Vagina (tissue), 2 donors: ENCODE measurements at places on chromosomes 3 and 15. TPM values are rescaled to one million over a fixed set of nuclear protein-coding genes. Genes with fewer than 3 reads are reported as not detected.

GRCh38 chr3:16467393-16467792, 46.1 kb downstream of the RFTN1 start:
- no peak overlapping the region for H3K4me3 ChIP-seq
- no peak for DNase-seq

DNA sequence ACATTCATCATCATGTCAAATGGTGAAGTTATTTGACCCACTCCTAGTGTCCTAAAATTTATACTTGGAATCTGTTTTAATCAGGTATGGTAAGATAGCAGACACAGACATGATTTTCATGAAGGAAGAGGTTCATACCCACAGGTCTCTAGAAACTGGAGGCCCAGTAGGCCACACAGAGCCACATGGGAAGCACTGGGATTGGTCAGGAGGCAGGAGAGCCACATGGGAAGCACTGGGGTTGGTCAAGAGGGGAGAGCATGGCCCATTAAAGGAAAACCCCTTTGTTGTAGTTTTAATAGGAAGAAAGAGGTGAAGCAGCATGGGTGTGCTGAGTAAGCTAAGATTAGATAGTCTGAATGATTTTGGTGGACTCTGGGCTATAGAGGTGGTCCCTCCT, 356.9 kb downstream of the MFSD1 start:
- H3K4me1 ChIP-seq = no peaks in the 10 kb centered on the region
- H3K27me3 ChIP-seq = no peaks in the 10 kb centered on the region
- H3K36me3 ChIP-seq = no peaks in the 10 kb centered on the region
- H3K27ac ChIP-seq = no peak overlapping the region

DNA sequence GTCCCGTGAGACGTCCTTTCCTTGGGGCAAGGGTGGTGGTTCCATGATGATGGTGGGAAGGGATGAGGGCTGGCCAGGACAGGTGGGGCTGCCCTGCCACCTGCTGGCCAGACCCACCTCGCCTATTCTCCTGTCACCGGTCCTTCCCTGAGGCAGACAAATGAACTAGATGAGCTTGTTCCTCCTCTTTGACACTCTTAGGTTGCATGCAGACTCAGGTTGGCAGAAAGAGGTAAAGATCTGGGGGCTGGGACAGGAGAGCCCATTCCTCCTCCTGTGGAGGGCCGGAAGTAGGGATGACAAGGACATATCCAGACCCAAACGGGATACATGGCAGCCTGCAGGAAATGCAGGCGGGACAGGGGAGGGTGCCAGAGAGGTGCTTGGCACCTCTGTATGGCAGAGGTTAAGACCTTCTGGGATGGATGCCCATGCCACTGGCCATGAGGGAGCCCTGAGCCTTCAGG, 38.6 kb downstream of the ACSBG1 start:
- H3K4me1 ChIP-seq = no peaks in the 10 kb centered on the region
- H3K27ac ChIP-seq = no peak overlapping the region
- DNase-seq = no peak
- H3K36me3 ChIP-seq = no peaks in the 10 kb centered on the region
- no peaks in the 10 kb centered on the region for H3K27me3 ChIP-seq

GRCh38 chr15:97504031-97504792, 456.3 kb upstream of the ARRDC4 start:
- H3K36me3 ChIP-seq = no peaks in the 10 kb centered on the region
- H3K4me1 ChIP-seq = no peaks in the 10 kb centered on the region
- no peak overlapping the region for H3K27ac ChIP-seq
- DNase-seq = no peak

The RASGRF1 gene
- total RNA-seq = not detected

- no peak overlapping the region for H3K4me3 ChIP-seq
- H3K4me1 ChIP-seq = peaks cover 5% of the 10 kb centered on the region
- no peaks in the 10 kb centered on the region for H3K27me3 ChIP-seq
- H3K27ac ChIP-seq = no peak overlapping the region
- H3K36me3 ChIP-seq = no peaks in the 10 kb centered on the region
Observed at GRCh38 chr3:15107075-15107947, 8.4 kb upstream of the RBSN start.

DNA sequence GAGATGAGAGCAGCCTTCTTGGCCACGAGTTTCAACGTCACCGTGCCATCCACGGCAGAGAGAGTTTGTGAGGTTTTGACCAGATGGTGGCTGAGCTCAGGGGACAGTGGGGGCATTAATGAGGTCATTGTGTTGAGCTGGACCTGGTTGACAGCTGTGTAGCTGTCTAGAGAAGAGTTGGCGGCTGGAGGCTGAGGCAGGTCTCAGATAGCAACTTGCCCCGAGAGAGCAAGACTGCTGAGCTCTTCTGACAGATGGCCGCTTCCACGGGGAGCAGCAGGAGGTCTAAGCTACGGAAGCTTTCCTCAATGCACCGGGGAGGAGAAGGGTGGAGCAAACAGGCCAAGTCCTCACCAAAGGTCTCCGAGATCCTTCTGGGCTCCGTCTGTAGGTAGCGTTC, 44.8 kb upstream of the EIF5A2 start:
- no peak overlapping the region for H3K27ac ChIP-seq
- H3K27me3 ChIP-seq = no peaks in the 10 kb centered on the region
- H3K4me1 ChIP-seq = no peaks in the 10 kb centered on the region

The TYRO3 gene
- total RNA-seq = 13.3 TPM

The TGM5 gene
- total RNA-seq = 8.3 TPM

The ALPK3 gene
- total RNA-seq = 2.5 TPM

DNA sequence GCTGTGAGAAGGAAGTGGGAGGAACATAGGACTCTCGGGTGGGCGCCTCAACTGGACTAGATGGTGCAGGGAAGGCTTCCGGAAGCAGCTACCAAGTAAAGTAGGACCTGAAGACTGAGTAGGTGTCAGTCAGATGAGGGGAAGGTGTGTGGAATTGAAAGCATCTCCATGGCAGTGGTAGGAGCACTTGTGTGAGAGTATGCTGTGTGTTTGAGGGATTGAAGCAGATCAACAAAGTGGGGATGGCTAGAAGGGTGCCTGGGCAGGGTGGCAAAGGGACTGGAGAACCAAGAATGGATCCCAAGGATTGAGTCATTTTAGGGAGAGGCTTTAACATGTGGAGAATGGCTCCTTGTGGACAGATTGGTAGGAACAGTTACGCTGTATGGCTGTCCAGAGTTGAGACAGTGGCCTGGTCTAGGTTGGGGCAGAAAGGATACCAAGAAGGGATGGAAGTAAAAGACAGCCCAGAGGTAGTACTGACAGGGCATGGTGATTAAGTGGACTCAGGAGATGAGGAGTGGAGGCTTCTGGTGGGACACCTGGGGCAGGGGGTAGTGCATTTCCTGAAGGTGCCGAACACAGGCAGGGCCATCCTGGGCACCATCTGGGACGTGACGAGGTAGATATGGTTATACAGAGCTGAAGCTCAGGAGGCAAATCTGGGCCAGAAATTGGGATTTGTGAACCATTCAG, 1.5 kb downstream of the UQCC5 start:
- no peak for DNase-seq
- H3K27me3 ChIP-seq = no peaks in the 10 kb centered on the region
- H3K36me3 ChIP-seq = no peaks in the 10 kb centered on the region
- H3K27ac ChIP-seq = peak overlapping the region; percentile 62

DNA sequence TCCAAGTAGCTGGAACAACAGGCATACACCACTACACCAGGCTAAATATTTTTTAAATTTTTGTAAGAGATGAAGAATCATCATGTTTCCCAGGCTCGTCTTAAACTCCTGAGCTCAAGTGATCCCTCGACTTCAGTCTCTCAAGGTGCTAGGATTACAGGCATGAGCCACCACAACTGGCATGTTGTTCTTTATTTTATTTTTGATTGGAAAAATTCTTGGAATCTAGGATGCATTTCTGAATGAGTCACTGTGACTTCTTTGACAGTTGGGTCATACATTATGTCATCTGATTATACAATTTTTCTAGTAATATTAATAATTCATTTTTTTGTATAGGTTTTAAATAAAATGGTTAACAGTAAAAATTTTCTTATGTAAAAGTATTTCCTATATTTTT, 870.2 kb downstream of the SI start:
- H3K4me1 ChIP-seq = no peaks in the 10 kb centered on the region
- no peak for DNase-seq
- H3K27ac ChIP-seq = no peak overlapping the region
- H3K4me3 ChIP-seq = no peak overlapping the region
- no peaks in the 10 kb centered on the region for H3K36me3 ChIP-seq
- H3K27me3 ChIP-seq = no peaks in the 10 kb centered on the region

GRCh38 chr15:99052205-99052604, 44.6 kb upstream of the PGPEP1L start:
- H3K27ac ChIP-seq = no peak overlapping the region
- H3K27me3 ChIP-seq = no peaks in the 10 kb centered on the region
- H3K36me3 ChIP-seq = no peaks in the 10 kb centered on the region
- no peak overlapping the region for H3K4me3 ChIP-seq
- no peaks in the 10 kb centered on the region for H3K4me1 ChIP-seq

GRCh38 chr3:135792858-135793475, 172.6 kb upstream of the PPP2R3A start:
- H3K27me3 ChIP-seq = no peaks in the 10 kb centered on the region
- DNase-seq = no peak
- H3K4me1 ChIP-seq = no peaks in the 10 kb centered on the region
- no peaks in the 10 kb centered on the region for H3K36me3 ChIP-seq

The AHSG gene
- total RNA-seq = not detected

GRCh38 chr3:118144919-118145318, 889.7 kb downstream of the IGSF11 start:
- DNase-seq = no peak
- H3K27me3 ChIP-seq = no peaks in the 10 kb centered on the region
- no peak overlapping the region for H3K27ac ChIP-seq
- no peak overlapping the region for H3K4me3 ChIP-seq
- H3K36me3 ChIP-seq = no peaks in the 10 kb centered on the region

The DUOX1 gene
- 98.7 TPM for total RNA-seq

GRCh38 chr3:96202181-96202580, 612.2 kb upstream of the EPHA6 start:
- no peaks in the 10 kb centered on the region for H3K27me3 ChIP-seq
- no peaks in the 10 kb centered on the region for H3K4me1 ChIP-seq
- no peak for DNase-seq
- H3K4me3 ChIP-seq = no peak overlapping the region
- H3K36me3 ChIP-seq = no peaks in the 10 kb centered on the region

DNA sequence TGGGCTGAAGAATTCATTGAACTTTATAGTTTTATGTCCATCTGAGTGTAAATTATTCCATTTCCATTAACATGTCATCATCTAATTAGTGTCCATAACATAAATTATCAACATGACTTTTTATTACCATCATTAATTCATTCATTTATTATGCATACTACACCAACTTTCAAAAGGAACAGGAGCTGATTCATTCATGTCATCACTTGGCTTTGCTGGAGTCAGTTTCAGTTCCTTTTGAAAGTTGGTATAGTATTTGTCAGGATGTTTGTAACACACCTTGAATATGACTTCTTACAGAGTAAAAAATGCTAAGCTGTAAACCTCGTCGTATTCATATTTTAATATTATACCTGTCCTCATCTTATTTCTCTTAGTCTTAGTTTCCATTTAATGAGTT, 298.0 kb upstream of the RBMS3 start:
- H3K4me1 ChIP-seq = no peaks in the 10 kb centered on the region
- no peaks in the 10 kb centered on the region for H3K27me3 ChIP-seq
- H3K36me3 ChIP-seq = no peaks in the 10 kb centered on the region
- DNase-seq = no peak
- H3K27ac ChIP-seq = no peak overlapping the region
- H3K4me3 ChIP-seq = no peak overlapping the region

GRCh38 chr3:154125378-154126030, 4.3 kb downstream of the ARHGEF26 start:
- H3K4me3 ChIP-seq = no peak overlapping the region
- H3K27me3 ChIP-seq = no peaks in the 10 kb centered on the region
- peaks cover 3% of the 10 kb centered on the region for H3K36me3 ChIP-seq
- no peak overlapping the region for H3K27ac ChIP-seq
- peaks cover 29% of the 10 kb centered on the region for H3K4me1 ChIP-seq

- no peak overlapping the region for H3K27ac ChIP-seq
- no peak overlapping the region for H3K4me3 ChIP-seq
- H3K27me3 ChIP-seq = no peaks in the 10 kb centered on the region
- peaks cover 9% of the 10 kb centered on the region for H3K4me1 ChIP-seq
- no peak for DNase-seq
Observed at GRCh38 chr15:41553731-41554130, 5.3 kb upstream of the TYRO3 start.

DNA sequence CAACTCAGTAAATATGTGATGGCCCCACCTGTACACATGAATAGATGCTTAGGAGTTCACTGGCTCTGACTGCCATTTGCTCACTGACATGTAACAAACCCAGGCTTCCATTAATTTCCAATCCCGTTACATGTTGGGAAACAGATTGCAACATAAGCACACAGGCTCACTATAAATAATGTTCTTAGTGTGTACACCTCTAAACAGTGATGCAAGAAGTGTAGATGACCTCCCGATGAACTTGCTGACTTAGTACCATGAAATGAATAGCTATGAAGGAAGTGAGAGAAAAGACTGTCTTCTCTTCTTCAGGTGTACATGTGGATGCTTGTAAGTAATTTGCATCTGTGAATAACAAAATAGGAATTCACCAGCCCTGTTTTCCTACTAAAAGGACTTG, 21.4 kb upstream of the FSIP1 start:
- no peaks in the 10 kb centered on the region for H3K4me1 ChIP-seq
- DNase-seq = no peak
- H3K27ac ChIP-seq = no peak overlapping the region
- H3K27me3 ChIP-seq = no peaks in the 10 kb centered on the region

GRCh38 chr3:77536038-77536775, 496.3 kb downstream of the ROBO2 start:
- H3K4me3 ChIP-seq = no peak overlapping the region
- no peak overlapping the region for H3K27ac ChIP-seq
- H3K27me3 ChIP-seq = no peaks in the 10 kb centered on the region
- H3K4me1 ChIP-seq = no peaks in the 10 kb centered on the region

GRCh38 chr3:124797426-124797945, 67.2 kb downstream of the UMPS start:
- peaks cover 46% of the 10 kb centered on the region for H3K4me1 ChIP-seq
- no peak for DNase-seq
- H3K4me3 ChIP-seq = no peak overlapping the region

- H3K27me3 ChIP-seq = no peaks in the 10 kb centered on the region
- H3K36me3 ChIP-seq = no peaks in the 10 kb centered on the region
- DNase-seq = no peak
- no peaks in the 10 kb centered on the region for H3K4me1 ChIP-seq
Observed at GRCh38 chr3:194937882-194938321, 252.2 kb downstream of the FAM43A start.

DNA sequence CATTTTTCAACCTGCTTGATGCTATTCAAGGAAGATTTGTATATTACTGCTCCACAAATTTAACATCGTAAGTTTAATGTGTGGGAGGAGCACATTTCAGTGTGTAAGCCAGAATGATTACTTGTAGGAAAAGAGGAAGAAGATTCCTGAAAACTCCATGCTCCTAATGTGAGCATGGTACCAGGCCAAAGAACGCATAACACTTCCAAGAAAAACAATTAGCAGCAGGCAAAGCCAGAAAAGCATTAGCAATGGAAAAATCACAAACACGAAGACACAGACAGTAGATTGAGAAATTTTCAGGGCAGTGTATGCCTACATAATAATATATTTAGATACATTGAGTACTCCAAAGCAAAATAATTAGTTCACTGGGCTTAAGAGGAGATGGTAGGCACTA, 96.6 kb upstream of the CBLB start:
- H3K36me3 ChIP-seq = no peaks in the 10 kb centered on the region
- no peak overlapping the region for H3K4me3 ChIP-seq
- no peak for DNase-seq
- H3K4me1 ChIP-seq = peaks cover 20% of the 10 kb centered on the region
- no peak overlapping the region for H3K27ac ChIP-seq

The HESX1 gene
- total RNA-seq = not detected

- H3K4me3 ChIP-seq = no peak overlapping the region
- H3K36me3 ChIP-seq = no peaks in the 10 kb centered on the region
- peak; percentile 42 for DNase-seq
Observed at GRCh38 chr15:88447206-88447605, 20.0 kb downstream of the MRPL46 start.

The KCTD6 gene
- 19.6 TPM for total RNA-seq
